Panc1 (cell line): ENCODE measurements at places on chromosomes 6 and 20. TPM values are rescaled to one million over a fixed set of nuclear protein-coding genes. Genes with fewer than 3 reads are reported as not detected.

CHRNA4 gene
- 2.4 TPM for total RNA-seq

PSMF1 gene
- total RNA-seq, result 161 TPM

IRF4 gene
- 0.72 TPM for total RNA-seq

VARS1 gene
- total RNA-seq, result 229 TPM

FOXA2 gene
- 28.0 TPM for total RNA-seq

CST7 gene
- total RNA-seq, result not detected

MRPL18 gene
- 98.4 TPM for total RNA-seq

PHACTR1 gene
- 0.05 TPM for total RNA-seq

SLC24A3 gene
- total RNA-seq, result not detected

RBL1 gene
- total RNA-seq, result 14.0 TPM

LIN28B gene
- 5.8 TPM for total RNA-seq

PLEKHG1 gene
- total RNA-seq, result 4.0 TPM

CYP39A1 gene
- total RNA-seq, result 0.72 TPM

ADGRF1 gene
- 0.95 TPM for total RNA-seq

EFCAB8 gene
- 1.1 TPM for total RNA-seq

WFDC2 gene
- 1.6 TPM for total RNA-seq

OR2B6 gene
- 0.26 TPM for total RNA-seq

ADAM33 gene
- 0.62 TPM for total RNA-seq

KIF13A gene
- total RNA-seq, result 49.3 TPM

EPM2A gene
- total RNA-seq, result 5.7 TPM

SAPCD1 gene
- total RNA-seq, result 6.3 TPM

PFDN6 gene
- total RNA-seq, result 101 TPM

SLC22A7 gene
- not detected for total RNA-seq

SNPH gene
- total RNA-seq, result 6.4 TPM

RNF144B gene
- 5.6 TPM for total RNA-seq

PPP1R14C gene
- total RNA-seq, result not detected

WFDC12 gene
- total RNA-seq, result not detected

CGAS gene
- 38.4 TPM for total RNA-seq

BTBD9 gene
- 12.8 TPM for total RNA-seq
